Stimulated activated CD4-positive, alpha-beta T cell treated with anti-CD3 and anti-CD28 coated beads, Interleukin-12 subunit alpha, Interleukin-12 subunit beta, amount 100 ng/mL, for 4 hours (primary cell): ENCODE measurements at places on chromosomes 13 and 19.

- DNase-seq, result no peak
These were observed 3.3 kb upstream of the KCNC3 start for GRCh38 chr19:50332244-50333038.

DNA sequence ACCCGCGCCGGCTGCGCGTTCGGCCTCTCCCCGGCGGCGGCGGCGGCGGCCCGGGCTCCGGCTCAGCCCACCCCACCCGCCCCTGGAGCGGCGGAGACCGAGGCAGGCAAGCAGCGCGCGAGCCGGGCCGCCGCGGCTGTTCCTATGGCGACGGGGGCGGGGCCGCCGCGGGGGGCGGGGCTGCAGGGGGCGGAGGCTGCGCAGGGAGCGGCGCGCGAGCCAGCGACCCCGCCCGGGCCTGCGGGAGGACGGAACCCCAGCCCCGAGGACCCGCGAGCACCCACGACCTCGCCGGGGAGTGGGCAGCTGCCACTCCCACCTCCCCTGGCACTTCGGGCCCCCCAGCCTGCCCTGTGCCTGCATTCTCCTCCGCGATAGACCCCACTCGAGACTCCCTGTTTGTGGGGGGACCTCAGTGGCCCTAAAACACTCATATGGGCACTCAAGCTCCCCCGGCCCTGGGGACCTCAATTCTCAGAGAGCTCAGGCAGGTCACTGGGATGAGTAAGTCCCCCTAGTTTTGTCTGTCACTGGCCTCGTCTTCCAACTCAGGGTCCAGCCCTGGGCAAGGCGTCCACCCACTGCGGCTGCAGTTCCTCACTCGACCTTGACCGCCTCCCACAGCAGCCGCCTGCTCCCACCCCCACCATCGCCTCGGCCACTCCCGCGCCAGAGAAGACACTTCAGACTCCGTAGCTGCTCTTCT, at the start of gene CTXN1:
Gene CTXN1, minus strand, starts transcription at position 115 of the 706 bp plus-strand sequence. CDS start 597 bp downstream, outside the sequence.
- peak; percentile 82 for DNase-seq

GRCh38 chr13:98112456-98112855, 30.4 kb upstream of the FARP1 start:
- DNase-seq, result no peak

DNA sequence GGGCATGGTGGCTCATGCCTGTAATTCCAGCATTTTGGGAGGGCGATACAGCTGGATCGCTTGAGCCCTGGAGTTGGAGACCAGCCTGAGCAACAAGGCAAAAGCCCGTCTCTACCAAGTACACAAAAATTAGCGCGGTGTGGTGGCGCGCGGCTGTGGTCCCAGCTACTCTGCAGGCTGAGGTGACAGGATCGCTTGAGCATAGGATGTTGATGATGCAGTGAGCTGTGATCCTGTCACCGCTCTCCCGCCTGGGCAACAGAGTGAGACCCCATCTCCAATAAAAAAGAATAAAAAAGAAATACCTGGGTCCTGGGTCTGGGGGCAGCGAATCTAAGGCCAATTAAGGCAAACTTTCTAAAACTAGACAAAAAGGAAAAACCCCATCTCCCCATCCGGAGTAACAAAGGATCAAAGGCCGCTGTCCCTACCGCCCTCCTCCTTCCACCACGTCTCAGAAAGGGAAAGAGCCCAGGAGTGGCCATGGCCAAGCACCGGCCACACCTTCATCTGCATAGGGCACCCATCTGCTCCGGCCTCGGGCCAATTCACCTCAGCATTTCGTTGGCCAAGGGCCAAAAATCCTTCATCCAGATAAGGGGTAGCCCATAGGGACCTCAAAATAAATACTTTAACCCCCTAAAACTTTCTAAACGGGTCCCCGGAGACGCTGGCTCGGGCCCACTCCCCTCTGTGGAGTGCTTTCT, 851 bp downstream of the ZNF320 start:
- peak; percentile 2 for DNase-seq

DNA sequence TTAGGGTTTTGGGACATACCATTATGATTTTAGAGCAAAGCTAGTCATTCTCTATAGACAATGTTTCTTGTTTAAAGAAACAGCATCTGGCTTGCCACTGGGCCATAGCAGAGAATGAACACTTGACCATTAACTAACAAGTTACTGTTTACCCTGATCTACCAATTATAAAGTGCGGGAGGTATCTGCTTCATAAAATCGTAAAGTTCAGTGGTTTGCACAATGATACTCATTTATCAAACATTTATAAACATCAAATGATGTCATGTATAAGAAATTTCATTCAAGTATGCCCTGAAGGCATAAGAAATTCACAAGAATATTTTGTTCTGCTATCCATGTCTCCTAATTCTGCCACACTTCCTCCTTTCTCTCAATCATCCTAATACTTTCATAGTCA, 139.2 kb downstream of the PCDH20 start:
- no peak for DNase-seq

DNA sequence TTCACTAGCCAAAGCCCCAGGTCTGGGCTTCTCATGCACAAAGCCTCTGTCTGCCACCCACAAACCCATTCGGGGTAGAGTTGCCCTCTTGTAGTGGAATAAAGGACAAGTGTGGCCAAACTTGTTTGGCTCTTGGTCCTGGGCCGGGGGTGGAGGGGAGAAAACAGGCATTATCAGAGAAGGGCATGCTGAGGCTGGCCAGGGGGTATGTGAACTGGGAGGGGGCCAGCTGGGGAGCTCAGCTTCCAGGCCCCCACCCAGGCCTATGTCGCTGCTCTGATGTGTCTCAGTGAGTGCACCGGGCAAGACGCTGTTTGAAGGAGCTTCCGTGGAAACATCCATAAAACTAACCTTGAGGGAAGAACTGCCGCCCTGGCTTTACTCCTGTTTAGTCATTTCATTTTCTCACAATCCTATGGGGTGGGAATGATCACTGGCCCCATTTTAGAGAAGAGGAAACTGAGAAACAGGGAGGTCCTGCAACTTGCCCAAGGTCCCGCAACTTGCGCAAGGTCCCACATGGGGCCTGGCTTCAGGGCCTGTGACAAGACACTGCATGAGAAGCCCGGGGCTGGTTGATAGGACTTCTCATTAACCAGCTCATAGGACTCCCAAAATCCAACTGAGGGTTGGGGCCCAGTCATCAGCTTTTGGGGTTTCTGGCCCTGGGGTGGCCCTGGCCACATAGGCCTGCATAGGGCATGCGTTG, 30.8 kb downstream of the CCNE1 start:
- DNase-seq, result no peak

DNA sequence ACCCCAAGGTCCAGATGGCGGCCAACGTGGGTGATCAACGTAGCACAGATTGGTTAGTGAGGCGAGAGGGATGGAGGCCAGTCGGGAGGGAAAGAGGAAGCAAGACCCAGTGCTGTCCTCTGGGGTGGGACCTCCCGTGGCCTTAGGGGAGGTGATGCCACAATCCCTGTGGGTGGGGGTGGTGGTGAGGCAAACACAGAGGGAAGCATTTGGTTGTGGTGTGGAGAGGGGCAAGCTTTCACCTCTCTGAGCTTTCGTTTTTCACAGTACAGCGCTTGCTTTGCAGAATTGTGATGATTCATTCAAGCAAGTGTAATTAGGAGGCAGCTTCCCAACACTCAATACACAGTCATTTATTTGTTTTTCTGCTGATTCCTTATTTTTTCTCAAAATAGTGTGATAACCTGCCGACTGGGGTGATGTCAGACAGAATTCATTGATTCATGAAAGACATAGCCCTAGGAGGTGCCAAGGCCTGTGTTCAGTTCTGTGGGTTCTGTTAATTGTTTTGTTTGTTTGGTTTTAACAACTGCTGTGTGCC, 2.4 kb downstream of the LENG8 start:
- no peak for DNase-seq

DNA sequence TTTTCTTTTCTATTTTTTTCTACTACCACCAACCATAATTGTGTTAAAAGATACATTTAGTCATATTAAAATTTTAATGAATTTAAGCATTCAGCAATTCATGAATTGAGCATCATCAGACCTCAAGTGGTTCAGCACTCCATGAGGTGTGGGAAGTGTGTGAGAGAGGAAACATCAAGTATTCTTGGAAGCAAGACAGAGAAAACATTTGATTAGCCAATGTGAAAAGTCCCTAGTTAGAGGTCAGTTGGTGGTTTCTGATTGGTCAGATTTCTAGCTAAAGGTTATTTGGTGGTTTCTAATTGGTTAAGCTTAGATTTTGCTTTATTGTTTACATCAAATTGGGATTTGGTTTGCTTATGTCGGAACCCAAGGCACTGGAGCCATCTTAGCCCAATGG, 134.7 kb downstream of the KLF5 start:
- no peak for DNase-seq

DNA sequence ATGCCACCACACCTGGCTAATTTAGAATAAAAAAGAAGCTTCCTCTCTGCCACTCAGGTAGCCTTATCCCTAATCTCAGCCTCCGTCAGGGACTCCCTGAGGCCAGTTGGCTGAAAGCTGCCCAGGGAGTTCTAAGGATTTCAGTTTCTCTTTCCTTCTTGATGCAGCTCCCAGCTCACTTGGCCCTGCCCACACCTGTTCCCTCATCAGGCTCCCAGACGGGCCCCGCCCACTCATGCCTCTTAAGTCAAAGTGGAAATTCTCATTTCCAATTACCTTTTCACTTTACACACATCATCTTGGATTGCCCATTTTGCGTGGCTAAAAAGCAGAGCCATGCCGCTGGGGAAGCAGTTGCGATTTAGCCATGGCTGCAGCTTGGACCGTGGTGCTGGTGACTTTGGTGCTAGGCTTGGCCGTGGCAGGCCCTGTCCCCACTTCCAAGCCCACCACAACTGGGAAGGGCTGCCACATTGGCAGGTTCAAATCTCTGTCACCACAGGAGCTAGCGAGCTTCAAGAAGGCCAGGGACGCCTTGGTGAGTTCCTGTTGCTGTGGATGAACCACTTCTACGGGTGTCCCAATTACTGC, at the start of gene IFNL1:
Gene IFNL1, plus strand, starts transcription at position 353 of the 591 bp plus-strand sequence. Its CDS starts 15 bp downstream, at position 368.
- no peak for DNase-seq

DNA sequence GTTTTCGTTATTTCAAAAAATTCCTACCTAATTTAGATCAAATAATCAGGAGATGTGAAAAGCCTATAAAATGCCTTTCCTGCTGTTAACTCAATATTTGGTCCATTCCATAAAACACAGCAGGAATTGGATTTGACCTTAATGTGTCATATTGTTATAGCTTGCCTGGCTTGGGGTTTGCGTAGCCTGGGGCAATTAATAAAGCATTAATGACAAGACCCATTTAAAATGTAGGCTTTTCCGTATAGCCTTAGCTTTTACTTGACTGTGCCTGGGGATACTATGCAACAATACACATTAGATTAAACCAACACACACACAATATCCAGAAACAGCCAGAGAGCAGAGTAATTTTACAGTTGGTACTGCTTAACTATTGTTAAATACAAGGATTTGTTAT, 117.2 kb upstream of the MAB21L1 start:
- DNase-seq, result no peak

- no peak for DNase-seq
These were observed 25.0 kb downstream of the SH3GL1 start for GRCh38 chr19:4375164-4376027.
